ENCODE measurements at places on chromosomes 11 and 22.

DNA sequence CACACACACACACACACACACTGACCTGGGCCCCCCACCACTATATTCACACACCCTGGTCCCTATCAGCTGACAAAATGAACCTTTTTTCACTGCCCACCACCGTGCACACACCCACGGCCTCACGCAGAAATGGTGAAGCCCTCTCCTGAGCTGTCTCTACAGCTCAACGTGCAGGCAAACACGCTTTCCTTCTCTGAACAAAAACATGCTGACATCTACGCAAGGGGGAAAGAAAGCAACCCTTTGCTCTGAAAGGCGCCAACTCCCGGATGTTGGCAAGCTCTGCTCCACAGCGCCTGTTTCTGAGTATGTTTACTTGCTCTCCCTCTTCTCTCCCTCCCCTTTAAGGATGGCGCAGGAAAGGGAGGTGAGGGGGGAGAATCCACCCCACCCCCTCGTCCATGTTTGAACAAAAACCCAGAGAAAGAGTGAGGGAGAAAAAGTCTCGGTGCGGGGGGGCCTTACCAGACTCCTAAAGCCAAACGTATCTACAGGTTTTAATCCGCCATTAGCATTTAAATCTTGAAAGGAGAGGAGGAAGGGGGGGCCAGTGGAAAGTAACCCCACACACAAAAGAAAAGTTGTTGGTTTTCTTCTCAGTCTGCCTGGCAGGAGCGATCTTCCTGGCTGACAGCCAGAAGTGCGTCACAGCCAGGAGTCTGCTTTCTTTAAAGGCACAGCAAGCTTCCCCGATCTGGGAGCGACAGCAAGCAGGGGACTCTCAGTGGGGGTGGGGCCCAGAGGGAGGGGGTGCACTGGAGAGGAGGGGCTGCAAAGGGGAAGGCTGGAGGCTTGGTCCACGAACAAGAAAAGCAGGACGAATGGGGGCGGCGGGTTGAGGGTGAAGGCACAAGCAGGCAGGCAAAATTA is 39.6 kb downstream of the NUMA1 start:
- peak; percentile 58 for DNase-seq

- DNase-seq, result no peak
These were observed 197.8 kb upstream of the SORL1-AS1 start for GRCh38 chr11:121650351-121651256.

GRCh38 chr11:8263109-8263768 is 439 bp downstream of the LMO1 start:
- DNase-seq, result no peak

DNA sequence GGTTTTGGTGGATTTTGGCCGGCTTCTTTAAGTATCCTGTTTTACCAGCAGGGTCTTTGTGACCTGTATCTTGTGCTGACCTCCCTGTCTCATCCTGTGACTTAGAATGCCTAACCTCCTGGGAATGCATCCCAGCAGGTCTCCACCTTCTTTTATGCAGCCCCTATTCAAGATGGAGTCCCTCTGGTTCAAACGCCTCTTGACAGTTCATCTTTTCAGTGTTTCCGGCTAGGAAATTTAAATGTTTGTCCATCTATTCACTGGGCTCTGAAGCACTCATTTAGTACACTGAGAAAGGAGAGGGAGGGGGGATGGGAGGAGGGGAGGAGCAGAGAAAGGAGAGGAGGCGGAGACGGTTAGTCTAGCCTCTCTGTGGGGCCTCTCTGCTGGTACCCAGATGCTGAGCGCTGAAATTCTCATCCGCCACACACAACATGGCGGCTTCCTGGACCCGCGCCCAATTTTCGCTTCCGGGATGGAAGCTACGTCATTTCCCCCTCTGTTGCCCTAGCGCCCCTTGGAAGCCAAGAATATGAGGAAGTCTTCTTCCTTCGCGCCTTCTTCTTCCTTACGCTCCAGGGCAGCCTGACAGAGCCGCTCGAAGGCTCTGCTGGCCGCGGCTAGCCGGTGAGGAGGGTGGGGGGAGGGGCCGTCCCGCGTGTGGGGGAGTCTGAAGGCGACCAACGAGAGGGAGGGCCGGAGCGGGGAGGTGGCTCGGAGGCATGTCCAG is 69.0 kb upstream of the SYT13 start:
- peak; percentile 80 for DNase-seq

- no peak for DNase-seq
These were observed 1083.2 kb upstream of the CNTN5 start for GRCh38 chr11:97937501-97937900.

- DNase-seq, result no peak
These were observed 102.6 kb downstream of the TRIM44 start for GRCh38 chr11:35765211-35765610.

DNA sequence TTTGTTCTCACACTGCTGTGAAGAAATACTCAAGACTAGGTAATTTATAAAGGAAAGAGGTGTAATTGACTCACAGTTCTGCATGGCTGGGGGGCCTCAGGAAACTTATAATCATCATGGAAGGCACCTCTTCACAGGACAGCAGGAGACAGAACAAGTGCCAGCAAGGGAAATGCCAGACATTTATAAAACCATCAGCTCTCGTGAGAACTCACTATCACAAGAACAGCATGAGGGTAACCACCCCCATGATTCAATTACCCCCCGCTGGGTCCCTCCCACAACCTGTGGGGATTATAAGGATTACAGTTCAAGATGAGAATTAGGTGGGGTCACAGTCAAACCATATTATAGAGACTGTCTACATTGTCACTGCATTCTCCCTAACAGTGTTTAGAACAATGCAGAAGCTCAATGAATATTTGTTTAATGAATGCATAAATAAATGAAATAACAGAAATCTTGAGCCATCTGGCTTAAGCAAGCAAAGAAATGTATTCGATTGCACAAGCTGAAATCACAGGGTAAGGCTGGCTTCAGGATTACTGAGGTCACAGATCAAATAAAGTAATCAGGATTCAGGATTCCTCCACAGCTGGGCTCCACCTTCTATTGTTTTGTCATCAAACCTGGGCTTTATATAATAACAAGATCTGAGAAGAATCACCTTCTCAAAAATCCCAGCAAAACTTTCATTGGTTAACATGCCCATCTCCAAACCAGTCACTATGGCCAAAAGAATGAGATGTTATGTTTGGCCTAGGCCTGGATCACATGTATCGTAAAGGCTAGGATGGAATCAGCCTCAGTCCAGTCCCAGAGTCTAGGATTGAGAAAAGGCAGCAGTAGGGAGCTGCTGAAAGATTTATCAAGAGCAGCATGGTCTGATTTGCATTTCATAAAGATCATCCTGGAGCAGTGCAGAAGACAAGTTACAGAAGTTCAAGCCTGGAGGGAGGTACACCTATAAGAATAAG is 137.8 kb upstream of the UBASH3B start:
- DNase-seq, result no peak

GRCh38 chr11:94184362-94184761 is 55.7 kb downstream of the PANX1 start:
- DNase-seq, result no peak

DNA sequence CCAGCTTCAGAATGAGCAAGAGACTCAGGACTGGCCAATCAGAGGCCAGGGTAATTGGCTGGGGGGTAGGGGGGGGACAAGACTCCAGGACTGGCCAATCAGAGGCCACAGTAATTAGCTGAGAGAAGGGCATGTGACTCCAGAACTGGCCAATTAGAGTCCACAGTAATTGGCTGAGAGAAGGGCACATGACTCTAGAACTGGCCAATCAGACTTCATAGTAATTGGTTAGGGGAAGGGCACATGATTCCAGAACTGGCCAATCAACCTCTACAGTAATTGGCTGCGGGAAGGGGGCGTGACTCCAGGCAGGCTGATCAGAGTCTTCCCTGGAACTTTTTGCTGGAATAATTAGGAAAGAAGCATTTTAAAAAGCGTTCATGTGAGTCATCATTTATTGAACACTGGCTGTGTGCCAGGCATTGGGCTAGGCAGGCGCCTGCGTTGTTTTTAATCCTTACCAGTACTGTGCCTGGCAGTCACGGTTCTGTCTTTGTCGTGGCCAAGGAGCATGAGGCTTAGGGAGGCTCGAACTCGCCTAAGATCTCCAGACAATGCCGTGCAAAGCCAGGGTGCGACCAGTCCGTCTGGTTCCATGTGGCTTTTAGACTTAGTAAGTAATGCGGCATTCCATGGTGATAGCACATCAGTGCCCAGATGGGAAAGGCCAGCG is 508.1 kb downstream of the TBC1D22A start:
- no peak for DNase-seq

GRCh38 chr11:103070142-103070541 is 21.8 kb downstream of the DCUN1D5 start:
- no peak for DNase-seq

DNA sequence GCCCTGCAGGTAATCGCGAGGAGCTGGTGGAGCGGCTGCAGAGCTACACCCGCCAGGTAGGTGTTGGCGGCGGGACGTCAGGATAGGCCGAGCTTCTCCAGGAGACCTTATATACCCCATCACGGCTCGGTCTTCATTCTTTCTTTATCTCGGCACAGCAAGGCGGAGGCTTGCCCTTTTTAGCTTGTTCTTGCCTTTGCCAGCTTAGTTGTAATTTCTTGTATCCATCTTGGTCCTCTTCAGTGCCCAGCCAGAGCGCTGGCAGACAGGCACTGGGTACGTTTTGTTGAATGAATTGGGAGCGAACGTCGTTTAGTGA is 459 bp downstream of the SF3B2 start:
- DNase-seq, result no peak

DNA sequence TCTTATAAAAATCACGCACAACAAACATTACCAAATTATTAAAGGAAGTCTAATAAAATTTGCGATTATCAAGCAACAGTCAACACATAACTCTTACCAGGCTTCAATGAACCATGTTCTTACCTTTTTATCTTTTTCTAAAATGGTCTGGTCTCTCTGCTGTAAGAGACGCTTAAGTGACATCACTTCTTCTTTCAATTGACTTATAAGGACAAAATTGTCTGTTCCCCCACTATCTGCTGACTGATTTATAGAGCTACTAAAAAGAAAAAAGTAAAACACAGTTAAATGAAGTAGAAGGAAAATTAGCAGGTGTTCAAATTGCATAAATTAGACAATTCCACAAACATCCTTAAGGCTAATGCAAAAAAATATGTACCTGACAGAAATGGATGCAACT is 10.9 kb downstream of the FAM76B start:
- no peak for DNase-seq

GRCh38 chr11:19105011-19105410 is 12.0 kb upstream of the ZDHHC13 start:
- no peak for DNase-seq

- no peak for DNase-seq
These were observed 106.2 kb upstream of the TBCEL start for GRCh38 chr11:120917559-120918239.

- DNase-seq, result no peak
These were observed 23.5 kb downstream of the PKNOX2 start for GRCh38 chr11:125188021-125188420.

All from activated gamma-delta T cell treated with anti-CD3 and anti-CD28 coated beads, Interleukin-2, amount 50 U/mL, for 16 hours (primary cell).